ENCODE measurements at places on chromosomes 7 and 10.

DNA sequence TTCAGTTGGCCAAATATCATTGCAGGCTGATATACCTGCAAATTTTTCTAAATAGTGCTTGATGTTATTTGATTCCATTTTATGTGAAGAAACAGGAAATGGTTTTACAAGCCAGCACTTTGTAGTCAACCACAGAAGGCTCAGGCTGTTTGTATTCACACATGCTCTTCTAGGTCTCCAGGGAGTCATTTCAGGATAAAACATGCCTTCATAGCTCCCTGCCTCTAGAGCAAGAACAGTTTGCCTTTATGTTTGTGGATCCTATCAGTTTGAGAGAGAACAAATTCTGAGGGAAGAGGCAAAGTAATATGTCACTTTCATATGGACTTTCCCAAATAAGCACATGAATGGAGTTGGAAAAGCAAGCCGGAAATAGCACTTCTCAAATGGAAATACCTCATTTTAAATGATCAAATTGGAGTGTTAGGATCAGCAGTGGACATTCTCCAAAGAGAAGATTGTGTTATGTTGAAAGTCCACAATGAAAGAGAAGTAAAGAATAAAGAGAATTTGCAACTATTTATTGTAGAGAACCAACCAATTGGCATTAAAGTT is 277.6 kb downstream of the KCND2 start:
- DNase-seq: peak; percentile 1

DNA sequence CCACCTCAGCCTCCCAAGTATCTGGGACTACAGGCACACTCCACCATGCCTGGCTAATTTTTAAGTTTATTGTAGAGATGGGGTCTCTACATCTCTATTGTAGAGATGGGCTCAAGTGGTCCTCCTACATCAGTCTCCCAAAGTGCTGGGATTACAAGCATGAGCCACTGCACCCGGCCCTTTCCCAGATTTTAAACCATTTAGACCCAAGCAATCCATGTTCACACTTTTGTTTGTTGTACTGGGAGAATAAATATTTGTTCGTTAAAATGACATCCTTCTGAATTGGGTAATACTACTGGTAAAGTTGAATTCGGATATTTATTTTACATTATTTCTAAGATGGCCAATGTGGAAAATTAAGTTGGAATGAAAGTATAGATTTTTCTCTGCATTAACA is 52.7 kb downstream of the MINPP1 start:
- DNase-seq: no peak

- DNase-seq: no peak
These were observed 5.9 kb downstream of the ADK start for GRCh38 chr10:74156919-74157289.

DNA sequence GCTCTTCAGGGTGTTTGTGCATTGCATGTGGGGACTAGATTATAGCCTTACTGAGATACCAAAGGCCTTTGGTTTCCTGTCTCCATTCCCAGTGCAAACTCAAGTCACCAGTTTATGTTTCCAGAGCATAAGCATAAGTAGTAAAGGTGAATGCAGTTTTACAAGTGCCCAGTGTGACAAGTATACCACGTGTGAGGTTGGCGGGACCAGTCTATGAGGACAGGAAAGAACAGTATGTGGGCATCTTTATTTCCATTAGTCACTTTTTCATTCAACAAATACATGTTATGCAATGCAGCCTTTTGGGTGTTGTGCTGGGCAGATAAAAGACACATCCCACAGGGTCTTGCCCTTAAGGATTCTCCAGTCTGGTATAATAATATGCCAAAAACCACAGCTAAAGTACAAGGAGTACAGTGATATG is 146.5 kb downstream of the ARID5B start:
- DNase-seq: no peak

GRCh38 chr10:78543749-78544362 is 510.2 kb downstream of the RPS24 start:
- DNase-seq: peak; percentile 88

DNA sequence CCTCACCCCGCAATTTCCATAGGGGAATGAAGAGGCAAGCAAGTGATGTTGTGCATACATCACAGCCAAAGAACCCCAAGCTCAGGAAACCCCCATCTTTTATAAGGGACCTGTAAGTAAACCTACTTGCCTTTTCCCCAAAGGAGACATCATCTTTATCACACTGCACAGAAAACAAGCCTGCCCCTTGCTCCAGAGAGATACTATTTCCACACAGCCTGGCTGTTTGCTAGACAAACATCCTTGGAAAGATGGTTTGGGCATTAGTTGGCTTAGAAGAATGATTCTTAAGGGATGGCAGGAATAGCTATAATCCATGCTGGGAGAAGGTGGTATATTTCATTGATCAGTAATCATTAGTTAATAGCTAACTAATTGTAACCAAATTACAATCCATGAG is 123.7 kb upstream of the SEC61G start:
- DNase-seq: no peak

GRCh38 chr7:129240119-129240820 is 15.4 kb downstream of the AHCYL2 start:
- no peak for DNase-seq

DNA sequence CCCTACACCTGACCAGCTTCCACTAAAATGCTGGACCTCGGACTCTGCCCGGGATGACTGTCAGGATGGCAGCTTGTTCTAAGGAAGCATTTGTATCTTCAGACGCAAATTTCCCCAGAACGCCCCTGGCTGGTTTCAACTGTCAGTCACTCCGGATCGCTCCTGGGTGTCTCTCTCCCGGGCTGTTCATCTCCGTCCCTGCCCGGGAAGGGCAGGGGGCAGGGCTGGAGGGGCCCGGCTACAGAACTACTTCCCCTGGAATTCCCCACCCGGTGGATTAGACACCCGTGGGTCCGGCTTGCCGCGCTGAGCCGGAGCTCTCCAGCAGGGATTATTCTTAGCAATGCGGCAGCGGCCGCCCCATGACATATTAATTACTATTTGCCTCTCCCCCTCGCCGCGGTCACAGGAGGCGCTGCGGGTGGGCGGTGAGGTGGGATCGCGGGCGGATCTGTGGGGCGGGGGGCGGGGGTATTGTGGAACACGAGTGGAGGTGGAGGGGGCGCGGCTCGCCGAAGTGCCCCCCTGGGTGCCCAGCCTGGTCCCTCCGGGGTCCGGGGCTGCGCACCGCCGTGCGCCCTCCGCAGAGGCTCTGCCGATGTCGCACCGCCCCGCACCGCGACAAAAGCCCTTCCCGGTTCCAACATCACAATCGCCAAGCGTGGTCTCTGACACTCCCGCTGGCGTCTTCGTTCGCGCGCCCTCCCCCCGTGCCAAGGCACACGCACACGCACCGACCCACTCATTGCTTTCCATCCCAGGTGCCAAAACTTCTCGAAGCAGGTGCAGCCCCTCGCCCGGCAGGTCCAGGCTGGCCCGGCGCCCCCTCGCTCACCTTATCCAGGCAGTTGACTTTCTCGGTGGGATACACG is 276.1 kb upstream of the NEBL start:
- no peak for DNase-seq

DNA sequence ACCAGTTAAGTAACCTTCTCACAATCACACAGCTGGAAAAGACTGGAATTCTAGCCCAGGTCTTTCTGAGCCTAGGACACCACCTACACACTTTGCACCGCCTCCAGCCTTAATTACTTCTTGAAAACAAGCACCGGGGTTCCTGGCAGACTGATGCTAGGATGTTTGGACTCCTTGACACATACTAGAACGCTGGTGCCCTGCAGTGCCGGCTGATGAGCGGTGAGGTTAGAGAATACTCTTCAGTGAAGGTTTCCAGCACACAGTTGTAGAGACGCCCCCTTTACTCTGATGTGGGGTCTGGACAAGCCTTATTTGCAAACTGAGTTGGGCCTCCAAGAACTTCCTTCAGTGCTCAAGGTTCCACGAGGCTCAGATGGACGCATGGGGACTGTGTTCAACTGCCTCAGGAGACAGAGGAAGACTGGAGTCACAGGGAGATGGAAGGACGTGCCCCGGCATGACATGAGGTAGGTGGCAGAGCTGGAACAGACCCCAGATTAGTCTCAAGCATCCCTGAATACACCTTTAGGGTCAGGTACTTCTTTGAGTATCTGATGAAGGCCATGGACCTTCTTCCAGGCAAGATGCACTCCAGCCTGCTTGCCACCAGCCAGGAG is 89.6 kb downstream of the COBL start:
- no peak for DNase-seq

GRCh38 chr10:70493660-70494234 is 15.2 kb downstream of the PALD1 start:
- no peak for DNase-seq

- no peak for DNase-seq
These were observed 558.3 kb upstream of the FOXK1 start for GRCh38 chr7:4123823-4124222.

GRCh38 chr10:63628526-63629362 is 107.5 kb downstream of the REEP3 start:
- no peak for DNase-seq

DNA sequence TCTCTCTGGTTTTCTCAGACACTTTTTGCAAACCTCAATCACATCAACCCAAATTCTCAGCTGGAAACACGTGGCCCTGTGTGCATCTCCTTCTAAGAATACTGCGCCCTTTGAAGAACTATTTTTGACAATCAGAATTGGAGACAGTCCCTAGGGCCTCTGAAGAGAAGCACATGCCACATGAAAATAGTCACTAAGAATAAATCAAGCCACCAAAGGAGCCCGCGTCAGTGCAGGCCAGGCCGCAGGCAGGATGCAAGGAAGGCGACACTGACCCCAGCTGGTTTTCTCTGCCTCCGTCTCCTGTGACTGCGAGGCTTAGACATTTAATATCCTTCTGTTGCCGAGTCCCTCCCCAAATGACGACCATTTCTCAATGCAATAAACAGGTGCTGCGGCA is 88.0 kb upstream of the ADAM12 start:
- no peak for DNase-seq

- no peak for DNase-seq
These were observed 231.5 kb upstream of the GLI3 start for GRCh38 chr7:42468471-42468870.

DNA sequence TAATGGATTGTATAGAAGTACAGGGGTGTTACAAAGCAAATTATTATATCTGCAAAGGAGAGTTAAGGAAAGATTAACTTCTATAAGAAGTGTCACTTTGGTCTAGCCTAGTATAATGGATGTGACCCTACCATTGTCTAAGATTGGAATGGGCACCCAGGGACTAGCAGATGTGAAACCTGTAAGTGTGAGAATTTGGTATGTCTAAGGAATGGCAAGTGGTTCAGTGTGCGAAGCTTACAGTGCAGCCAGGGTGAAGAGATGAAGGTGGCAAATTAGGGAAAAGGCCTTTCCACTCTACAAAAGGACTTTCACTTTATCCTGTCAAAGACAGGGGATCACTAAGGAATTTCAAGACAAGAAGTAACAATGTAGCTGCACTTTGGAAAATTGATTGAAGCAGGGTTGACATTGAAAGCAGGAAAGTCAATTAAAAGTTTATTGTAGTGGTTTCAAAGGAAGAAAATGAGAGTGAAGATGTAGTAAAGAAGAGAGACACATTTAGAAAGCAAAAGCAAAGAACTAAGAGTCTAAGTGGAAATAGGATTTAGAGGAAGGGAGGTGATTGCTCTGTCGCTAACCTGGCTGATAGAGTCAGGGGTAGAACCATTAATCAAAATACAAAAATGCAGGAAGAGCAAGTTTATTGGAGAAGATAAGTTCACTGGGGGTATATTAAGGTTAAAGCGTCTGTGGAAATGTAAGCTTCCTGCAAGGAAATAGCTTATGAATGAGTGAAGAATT is 47.4 kb downstream of the KCND2 start:
- no peak for DNase-seq

DNA sequence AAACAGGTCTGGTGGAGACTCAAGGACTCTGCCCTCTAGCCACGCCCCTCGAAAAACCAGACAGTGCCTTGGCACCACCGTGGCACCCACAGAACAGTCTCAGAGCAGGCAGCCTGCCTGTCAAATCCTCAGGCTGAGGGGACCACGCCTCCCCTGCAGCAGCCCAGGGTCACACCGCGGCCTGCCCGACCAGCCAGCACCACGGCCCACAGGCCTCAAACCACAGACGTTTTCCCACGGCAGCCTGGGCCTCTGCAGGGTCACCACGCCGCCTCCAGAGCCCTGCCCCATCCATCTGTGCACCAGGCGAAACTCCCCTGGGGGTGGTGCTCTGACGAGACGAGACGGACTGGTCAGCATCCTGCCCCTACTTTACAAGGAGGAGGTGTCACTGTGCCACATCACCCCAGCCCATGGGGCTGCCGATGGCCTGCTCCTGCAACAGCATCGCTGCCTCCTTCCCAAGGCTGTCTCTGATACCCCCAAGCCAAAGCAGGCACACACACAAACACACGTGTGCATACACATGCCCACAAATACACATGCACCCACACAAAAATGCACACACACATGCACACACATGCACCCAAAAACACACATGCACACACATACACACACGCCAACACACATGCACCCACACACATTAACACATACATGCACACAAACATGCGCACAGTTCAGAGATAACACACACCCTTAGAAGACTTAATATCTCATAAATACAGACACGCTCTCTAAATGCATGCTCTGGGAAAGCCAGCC is 24.6 kb downstream of the PAPOLB start:
- DNase-seq: no peak

- no peak for DNase-seq
These were observed 158.1 kb downstream of the SDK1 start for GRCh38 chr7:3459111-3459510.

DNA sequence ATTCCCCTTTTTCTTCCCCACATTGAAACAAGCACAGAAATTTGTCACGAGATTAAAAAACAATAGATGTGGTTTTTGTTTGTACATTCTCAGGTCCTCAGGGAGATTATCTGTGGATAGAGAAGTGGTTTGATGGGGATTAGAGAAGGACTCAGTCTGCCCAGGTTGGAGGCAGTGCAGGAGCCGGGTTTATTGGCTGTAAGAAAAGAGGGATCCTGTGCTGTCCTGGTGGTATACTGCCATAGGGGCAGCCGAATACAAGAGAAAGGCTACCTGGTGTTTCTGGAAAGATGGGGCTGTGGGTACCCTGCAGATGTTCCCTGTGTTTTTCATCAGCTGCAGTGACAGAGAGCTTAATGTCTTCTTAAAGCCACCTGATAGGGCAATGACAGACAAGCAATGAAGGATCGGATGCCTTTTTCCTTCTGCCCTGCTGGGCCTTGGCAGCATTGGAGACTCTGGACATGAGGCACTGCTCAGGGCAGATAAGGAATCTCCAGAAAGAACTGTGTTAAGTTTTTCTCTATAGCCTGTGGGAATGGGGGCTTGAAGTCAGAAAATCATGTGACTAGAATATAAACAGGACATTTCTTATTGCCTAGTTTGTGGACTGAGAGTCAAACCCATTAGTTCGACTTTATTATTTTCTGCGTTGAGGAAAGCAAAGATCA is 18.1 kb upstream of the GPR141 start:
- no peak for DNase-seq

DNA sequence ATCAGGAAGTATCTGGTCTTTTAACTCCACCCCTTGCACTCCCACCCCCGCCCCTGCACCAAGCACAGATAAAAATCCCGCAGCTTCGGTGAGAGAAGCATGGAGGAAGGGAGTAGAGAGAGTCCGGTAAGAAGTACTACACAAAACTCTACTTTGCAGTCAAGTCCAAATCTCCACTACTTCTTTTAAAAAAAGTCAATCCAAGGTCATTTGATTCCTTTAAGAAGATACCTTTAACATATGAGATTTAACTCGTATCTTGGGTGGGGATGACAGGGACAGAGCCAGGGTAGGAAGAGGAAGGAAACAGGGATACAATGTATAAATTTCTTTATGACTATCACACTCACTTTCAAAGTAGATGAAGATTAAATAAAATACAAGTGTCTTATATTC is 132.1 kb downstream of the NRBF2 start:
- DNase-seq: no peak

GRCh38 chr7:70738151-70738885 is 393.6 kb upstream of the GALNT17 start:
- DNase-seq: peak; percentile 8

- no peak for DNase-seq
These were observed 288.0 kb upstream of the SEMA3C start for GRCh38 chr7:81206667-81207360.

Data from GM04504 (cell line).